GM04504 (cell line): ENCODE measurements at places on chromosomes 2 and 18.

- no peak for DNase-seq
Measured at GRCh38 chr2:98563394-98563793, 44.9 kb downstream of the COA5 start.

- DNase-seq: no peak
Measured at GRCh38 chr2:40178971-40179370, 272.9 kb downstream of the SLC8A1 start.

GRCh38 chr2:68536000-68536399 is 68.6 kb downstream of the APLF start:
- DNase-seq: no peak

DNA sequence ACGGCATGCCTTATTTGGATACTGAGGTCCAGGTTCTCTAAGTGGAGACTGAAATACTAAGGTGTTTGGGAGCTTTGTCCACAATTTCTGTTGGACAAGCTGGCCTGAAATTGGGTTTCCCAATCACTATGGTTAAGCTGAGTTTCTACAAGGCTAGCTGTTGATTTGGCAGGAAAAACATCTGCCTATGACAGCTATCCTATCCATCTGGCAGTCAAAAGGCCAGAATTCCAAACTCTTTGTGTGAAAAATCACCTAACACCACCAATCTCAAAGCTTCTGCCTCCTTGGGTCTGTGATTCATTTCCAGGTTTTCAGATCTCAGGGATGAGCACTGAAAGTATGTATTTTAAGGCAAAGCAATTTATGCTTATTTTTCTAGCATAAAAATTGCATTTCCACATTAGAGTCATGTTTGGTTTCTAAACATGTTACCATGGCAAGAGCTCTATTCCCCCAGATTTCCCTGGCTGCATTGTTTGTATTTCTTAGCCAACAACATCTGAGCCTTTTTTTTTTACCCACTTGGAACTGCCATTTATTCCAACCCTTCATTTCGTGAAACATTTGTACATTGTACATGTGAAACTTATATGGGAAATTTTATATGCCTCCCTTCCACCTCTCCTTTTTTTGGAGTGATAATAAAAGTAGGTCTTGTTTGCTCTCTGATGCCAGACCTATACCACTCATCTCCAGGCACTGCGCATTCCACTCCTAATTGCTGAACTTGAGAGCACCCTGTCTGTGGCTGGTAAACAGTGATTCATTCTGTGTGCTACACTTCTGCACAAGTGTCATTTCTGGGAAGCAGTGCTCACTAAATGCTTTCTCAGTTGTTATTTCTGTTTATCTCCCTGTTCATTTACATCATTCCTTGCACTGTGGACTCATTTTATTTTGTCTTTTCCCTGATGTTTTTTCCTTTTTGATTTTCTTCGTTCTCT is 15.9 kb upstream of the CCDC85A start:
- DNase-seq: peak; percentile 46

- DNase-seq: peak; percentile 15
Measured at GRCh38 chr18:21194871-21195771, 46.9 kb upstream of the GREB1L start.

- no peak for DNase-seq
Measured at GRCh38 chr2:100807707-100808106, 12.2 kb upstream of the NPAS2 start.

- no peak for DNase-seq
Measured at GRCh38 chr2:47254464-47254863, 99.4 kb upstream of the STPG4 start.

DNA sequence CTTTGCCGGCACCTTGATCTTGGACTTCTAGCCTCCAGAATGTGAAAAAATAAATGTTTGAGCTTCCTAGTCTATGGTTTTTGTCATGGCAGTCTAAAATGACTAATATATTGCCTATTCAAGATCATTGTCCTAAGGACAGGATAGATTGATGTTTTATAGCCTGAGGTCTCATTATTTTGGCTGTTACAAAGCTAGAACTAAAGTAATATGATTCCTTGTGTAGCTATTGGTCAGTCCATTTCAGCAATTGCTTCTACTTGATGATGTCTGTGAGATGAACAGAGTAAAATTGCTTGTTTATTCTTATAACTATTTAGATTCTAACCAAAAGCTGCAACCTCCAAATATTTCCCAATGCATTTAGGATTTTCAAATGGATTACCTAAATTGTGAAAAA is 145.0 kb downstream of the HRH4 start:
- no peak for DNase-seq

GRCh38 chr2:131145040-131145439 is 39.9 kb downstream of the PLEKHB2 start:
- no peak for DNase-seq

- DNase-seq: no peak
Measured at GRCh38 chr2:196535742-196536141, 103.8 kb upstream of the CCDC150 start.

GRCh38 chr2:178553047-178553446 is 72.8 kb downstream of the PLEKHA3 start:
- DNase-seq: peak; percentile 72

DNA sequence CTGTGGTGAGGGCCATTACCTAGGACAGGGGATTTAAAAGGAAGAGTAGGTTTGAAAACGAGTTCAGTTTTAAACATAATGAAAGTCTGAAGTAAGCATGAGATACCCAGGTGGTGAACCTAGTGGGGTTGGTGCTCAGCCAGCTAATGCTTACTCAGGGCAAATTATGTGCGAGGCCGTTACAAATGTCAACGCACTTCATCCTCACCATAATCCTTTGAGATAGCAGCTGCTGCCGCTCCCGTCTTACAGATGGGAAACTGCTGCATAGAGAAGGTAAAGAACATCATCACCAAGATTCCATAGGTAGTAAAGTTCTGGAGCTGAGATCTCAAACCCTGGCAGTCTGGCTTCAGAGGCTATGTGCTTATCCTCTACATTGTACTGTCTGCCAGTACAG is 209.0 kb downstream of the DYM start:
- no peak for DNase-seq

GRCh38 chr2:203344667-203345066 is 16.5 kb downstream of the ABI2 start:
- DNase-seq: no peak

DNA sequence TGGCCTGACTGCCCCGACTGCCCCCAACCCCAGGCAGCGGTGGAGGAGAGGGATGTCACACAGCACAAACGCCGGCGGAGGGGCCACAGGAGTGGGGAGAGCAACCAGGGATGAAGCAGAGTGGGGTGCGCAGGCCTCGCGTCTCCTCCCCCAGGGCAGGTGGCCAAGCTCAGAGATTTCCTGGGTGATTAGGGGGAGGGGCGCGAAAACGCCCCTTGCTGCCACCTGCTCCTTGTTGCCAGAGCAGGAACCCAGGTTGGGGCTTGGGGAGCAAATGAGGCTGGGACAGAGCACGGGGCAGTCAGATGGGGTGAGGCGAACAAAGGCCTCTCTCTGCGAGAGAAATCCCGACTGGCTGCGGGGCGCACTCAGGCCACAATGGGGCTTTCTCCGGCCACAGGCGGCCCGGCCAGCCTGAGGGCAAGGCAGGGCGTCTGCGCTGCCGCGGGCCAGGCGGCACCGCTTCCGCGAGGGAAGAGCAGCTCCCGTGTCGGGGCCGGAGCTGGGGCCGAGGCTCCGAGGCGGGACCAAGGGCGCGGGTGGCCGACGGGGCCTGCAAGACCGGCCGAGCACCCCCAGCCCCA is 11.5 kb downstream of the TEX44 start:
- DNase-seq: no peak

GRCh38 chr2:136213836-136214235 is 95.9 kb upstream of the CXCR4 start:
- DNase-seq: no peak

DNA sequence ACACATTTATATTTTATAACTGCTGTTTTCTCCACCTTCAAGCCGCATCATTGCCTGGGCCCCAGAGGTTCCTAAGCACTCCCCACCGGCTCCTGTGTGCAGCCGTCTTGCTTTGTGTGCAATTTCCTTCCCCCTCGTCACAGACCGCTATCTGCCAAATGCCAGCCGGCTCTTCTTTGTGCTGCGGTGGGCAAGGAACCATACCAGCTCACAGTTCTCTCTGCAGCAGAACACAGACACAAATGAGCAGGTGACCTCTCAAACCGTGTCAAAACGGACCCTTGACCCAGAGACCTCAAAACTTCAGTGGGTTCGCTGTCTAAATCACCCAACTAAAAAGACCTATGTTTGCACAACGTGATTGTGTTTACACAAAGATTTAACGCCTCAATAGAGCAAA is 58.2 kb downstream of the KLF7 start:
- DNase-seq: no peak

DNA sequence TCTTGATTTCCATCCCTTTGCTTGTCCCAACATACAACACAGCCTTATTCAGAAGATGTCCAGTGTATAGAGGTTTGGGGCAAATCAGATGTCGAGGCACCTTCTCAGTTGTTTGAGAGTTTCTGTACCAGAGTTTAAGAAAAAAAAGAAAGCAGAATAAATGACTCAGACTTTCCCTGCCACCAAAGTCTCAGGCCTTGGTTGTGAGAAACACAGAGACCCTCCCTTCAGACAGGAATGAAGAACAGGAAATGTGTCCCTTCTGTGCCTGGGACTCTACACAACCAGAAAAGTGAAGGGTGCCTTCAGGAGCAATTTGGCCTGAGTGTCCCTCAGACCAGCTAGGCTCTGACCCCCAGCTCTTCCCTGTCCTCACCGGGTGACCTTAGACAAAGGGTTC is 37.3 kb upstream of the REL start:
- DNase-seq: no peak

DNA sequence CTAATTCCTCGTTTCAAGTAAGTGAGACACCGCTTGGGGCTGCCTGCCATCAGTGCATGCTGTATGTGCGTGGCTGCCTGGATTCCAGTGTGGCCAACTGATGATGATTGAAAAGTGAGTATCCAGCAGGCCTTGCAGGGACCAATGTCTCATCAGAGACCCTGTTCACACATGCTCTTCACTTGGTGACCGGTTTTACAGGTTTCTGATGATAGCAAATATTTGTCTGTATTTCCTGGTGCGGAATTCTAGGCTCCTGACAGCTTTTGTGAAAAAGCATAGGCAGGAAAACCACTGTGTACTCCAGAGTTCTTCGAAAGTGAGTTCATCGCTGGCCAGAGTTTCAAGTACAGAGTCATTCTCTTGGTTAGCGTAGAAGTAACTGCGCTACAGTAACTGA is 13.8 kb upstream of the YWHAQ start:
- DNase-seq: no peak

- no peak for DNase-seq
Measured at GRCh38 chr2:8531481-8531880, 150.4 kb upstream of the ID2 start.

DNA sequence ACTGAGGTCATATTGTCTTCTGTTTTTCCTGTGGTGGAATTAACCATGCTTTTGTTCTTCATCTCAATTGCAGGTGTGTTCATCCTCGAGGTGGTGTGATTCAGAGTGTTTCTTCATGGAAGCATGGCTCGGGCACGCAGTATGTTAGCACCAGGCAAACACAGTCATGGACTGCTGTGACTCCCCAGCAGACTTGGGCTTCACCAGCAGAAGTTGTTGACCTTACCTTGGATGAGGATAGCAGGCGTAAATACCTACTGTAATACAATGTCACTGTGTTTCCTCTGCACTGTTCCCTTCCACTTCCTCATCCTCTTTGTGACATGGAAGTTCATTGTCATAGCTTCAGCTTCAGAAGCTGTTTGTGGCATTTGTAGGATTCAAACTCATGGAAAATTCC is 158.7 kb downstream of the HAUS1 start:
- no peak for DNase-seq

DNA sequence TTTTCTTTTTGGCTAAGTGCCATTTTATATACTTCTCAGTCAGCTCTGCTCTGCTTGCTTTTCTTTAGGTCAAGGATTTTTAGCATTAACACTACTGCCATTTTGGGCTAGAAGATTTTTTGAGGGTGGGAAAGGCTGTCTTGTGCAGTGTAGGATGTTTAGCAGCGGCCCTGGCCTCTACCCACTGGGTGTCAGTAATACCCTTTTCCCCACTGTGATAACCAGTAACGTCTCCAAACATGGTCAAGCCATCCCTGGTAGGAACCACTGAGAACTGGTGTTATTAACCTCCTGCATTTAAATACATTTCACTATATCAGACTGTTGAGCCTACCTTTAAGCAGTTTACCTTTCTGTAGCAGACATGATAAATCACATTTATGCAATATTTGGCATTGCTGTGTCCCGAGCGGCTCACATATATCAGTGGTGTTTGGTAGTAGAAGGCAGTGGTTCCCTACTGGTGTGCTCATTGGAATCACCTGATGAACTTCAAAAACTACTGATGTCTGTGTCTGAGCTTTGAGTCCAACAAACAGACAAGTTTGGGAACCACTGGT is 70.5 kb downstream of the CEP192 start:
- no peak for DNase-seq

DNA sequence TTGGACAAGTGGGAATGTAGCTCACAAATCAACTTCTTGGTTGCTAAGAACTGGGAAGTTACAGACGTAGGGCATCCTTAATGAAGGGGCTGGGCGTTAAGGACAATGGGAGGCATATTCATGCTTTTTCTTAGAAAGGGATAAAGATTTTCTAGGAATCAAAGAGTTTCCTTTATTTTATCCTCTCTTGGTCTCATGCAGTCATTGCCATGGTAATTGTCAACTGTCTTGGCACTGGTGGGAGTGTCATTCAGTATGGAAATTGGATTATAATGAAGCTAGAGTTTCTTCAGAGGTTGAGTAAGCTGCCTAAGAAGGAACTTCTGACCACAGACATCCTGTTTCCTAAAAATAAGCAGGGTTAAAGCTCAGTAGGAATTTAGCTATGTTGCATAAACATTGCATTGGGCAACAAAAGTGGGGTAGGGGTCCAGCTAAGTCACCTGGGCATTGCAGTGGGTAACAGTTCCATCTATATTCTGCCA is 114.0 kb downstream of the LYPD6B start:
- DNase-seq: no peak

GRCh38 chr2:205766779-205767359 is 84.6 kb downstream of the NRP2 start:
- no peak for DNase-seq

DNA sequence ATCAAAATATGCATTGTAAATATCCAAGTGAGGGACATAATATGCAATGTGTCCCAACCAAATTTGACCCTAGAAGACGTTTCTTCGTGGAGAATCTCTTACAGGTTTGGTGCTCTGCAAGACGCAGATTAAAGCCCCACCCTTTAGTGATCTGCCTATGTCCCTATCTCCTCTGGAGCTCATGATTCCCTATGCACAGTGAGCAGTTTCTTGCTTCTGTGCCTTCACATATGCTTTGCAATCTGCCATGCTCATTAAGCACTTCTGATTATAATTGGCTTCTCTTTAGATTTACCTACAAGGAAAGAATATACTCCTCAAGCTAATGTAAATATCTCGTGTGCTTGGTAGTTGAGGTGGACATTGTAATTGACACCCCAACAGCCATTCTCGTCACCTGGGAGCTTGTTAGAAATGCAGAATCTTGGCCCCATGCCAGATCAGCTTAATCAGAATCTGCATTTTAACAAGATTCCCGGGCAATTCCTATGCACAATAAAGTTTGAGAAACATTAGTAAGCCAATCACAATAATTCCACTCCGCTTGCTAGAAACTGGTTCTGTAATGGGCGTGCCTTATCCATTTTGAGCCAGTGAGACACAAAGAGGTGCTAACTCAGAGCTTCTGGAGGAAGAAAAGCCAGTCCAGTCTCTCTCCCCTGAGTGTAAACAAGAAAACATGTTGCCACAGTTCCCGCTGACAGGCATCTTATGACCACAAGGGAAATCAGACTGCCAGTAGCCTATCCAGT is 2.8 kb upstream of the PUM2 start:
- no peak for DNase-seq

GRCh38 chr2:240429872-240430491 is 5.5 kb upstream of the GPC1 start:
- no peak for DNase-seq

GRCh38 chr2:138061961-138062360 is 97.7 kb downstream of the HNMT start:
- no peak for DNase-seq

GRCh38 chr2:224011837-224012236 is 27.2 kb downstream of the SERPINE2 start:
- DNase-seq: no peak
